GDM1 (cell line): ENCODE measurements at places on chromosomes 12 and 14.

- DNase-seq, result no peak
Observed at GRCh38 chr12:53515291-53515680, 8.0 kb upstream of the NPFF start.

DNA sequence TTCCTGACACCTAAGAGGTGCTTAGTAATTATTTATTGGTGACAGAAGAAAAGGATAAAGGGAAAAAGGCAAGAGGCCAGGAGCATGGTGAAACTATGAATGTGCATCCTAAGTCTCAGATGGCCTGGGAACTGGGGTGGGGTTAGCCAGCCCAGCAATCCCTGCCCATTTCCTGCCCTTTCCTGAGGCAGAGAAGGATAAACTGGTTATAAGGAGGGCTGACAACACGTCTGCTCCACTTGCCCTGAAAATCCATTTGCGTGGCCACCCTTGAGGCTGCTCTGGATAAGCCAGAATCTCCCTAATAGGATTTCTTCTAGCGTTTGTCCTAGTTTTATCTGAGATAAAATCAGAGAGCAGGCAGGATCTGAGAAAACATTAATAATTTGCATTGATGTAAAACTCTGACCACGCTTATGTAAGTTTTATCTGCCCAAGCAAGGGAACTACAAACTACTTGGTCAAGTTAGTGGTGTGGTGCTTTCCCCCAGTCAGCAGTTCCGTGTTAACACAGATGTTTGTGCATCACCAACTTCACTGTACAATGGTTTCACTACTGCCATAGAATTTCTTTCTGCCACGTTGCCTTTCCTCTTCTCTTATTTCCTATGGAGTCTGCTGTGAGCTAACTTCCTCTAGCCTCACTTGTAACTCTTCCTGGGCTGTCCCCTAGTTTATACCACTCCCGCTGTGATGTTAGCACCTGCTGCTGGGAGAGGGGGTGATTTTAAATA lies 392.7 kb downstream of the RPS29 start:
- no peak for DNase-seq

DNA sequence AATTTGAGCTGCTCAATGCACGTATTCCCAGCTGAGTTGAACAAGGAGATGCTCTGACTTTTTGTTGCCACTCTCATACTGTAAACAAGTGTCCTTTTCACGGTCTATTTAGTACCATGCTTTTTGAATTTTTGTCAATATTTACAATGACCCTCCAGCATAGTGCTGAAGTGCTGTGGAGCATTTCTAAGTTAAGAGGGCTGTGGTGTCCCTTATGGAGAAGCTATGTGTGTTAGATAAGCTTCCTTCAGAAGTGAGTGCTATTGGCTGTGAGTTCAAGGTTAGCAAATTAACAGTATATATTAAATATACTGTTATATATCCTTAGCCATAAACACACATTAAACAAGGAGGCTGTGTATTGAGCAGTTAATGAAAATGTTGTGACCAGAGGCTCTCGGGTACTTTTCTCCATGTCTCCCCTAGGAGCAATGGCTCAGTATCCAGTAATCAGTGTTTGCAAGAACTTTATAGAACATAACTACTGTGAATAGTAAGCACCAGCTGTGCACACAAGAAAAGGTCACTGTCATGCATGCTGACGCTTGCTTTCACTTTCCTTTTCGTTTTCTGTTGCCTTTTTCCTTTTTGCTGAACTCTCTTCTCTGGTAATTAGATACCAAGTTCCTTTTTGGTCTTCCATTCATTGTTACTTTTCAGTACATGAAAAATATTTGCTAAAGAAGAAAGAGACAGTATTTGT lies 187.2 kb upstream of the NEDD1 start:
- DNase-seq, result no peak

DNA sequence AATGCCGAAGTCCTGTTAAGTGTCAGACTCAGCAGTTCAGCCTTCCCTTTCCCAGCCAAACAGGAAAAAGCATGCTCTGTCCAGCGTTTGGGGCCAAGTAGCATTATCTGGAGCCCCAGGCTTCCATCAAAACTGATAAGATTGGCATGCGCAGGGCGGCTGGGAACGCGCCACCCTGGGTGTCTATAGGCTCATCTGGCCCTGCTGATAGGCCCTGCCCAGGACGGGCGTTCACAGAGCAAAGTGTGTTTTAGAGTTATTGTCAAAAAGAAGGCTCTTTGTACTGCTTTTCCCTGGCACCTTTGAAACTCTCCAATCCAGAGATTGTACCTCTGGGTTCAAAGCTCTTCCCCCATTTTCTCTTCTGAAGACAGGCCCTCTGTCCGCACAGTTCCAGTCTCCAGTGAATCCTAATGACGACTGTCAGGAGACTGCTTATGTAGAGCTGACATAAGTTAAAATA lies at the start of gene ART4:
TSS of gene ART4 (minus strand) at position 102 of the 463 bp plus-strand sequence. CDS start 413 bp downstream, outside the sequence.
- no peak for DNase-seq

GRCh38 chr12:18171571-18171970 lies 81.6 kb upstream of the RERGL start:
- DNase-seq, result no peak

- no peak for DNase-seq
Observed at GRCh38 chr14:90288651-90289355, 32.5 kb downstream of the PSMC1 start.
